ENCODE measurements at places on chromosomes 11 and 22.

DNA sequence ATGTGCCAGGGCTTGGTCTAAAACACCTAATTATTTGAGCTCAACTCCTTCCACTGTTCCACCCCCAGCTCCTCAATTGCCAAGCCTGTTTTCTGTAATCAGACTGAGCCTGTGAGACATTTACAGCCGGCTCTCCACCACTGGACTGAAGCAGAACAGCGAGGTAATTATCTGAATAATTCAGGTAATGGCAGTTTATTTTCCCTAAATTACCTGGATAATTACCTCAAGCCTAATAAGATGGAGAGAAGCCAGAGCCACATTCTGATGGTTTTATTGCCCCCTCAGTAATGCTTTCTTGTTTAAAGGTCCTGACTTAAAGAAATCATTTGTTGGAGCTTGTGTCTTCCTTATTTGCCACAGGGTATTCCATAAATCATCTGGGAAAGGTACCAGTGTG, 64.2 kb downstream of the FZD4 start:
- DNase-seq = no peak

GRCh38 chr22:17472932-17473331, 90.4 kb upstream of the SLC25A18 start:
- no peak for DNase-seq

DNA sequence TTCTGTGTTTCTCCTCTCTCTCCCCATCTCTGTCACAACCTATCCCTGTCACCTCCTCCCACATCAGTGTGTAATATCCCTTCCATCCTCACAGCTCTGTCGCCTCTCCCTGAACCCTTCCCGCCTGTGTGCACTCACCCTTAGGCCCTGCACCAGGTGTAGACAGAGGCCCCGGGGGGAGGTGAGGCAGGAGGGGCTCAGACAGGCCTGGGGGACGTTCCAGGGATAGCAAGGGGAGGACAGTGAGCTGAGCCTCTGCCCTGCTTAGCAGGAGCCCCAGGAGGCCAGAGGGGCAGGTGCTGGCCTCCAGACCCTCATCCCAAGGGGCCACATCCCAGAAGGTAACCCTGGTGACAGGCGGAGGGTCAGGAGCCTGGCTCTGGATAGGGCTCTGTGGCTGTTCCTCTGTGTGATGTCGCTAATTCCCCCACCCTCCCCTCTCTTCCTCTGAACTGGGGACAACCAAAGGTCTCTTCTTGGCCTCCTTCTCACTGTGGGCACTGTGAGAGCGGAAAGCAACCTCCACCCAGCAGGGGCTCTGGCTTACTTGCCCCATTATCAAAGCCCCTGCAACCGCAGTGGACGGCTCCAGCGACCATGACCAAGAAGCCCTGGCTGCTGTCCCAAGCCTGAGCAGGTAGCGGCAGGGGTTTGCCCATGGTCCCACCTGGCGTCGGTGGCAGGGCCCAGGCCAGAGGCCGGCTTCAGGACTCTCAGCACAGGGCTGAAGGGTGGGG, 35.7 kb downstream of the KCNJ4 start:
- DNase-seq = no peak

- no peak for DNase-seq
These were observed 43.1 kb downstream of the CACNG2 start for GRCh38 chr22:36660510-36660840.

- peak; percentile 49 for DNase-seq
These were observed 52.5 kb downstream of the TPCN2 start for GRCh38 chr11:69101115-69101791.

- DNase-seq = no peak
These were observed 46.3 kb downstream of the PGR start for GRCh38 chr11:101083335-101083734.

- no peak for DNase-seq
These were observed 10.6 kb downstream of the WNT7B start for GRCh38 chr22:45966320-45966894.

DNA sequence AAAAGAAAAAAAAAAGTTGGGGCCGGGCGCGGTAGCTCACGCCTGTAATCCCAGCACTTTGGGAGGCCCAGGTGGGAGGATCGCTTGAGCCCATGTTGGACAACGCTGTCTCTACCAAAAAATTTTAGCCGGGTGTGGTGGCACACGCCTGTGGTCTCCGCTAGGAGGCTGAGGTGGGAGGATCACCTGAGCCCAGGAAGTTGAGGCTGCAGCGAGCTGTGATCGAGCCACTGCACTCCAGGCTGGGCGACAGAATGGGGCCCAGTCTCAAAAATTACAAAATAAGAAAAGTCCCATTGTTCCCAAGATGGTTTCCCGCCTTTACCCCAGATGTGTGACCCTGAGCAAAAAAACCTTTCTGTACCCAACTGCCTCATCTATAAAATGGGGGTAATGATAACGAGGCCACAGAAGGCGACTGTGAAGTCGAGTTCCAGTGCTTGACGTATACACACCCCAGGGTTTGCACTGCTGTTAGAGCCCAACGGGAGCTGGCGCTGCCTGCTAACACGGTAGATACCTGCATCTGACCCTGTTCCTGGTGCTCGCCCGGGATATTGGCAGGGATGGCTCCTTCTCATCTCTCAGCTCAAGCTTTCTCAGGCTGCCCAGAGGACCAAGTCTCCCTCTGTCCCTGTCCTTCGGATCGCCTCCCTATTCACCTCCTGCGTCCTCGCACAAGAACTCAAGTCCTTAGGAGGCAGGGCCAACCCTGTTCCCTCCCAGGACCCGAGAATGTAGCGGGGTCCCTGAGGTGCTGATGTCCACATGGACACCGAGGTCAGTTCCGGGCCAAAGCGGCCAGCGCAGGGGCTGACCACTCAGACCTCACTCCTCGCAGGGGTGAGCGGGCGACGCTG, 1.1 kb upstream of the RPLP2 start:
- no peak for DNase-seq

GRCh38 chr11:17734986-17735817, 621 bp downstream of the KCNC1 start:
- no peak for DNase-seq

DNA sequence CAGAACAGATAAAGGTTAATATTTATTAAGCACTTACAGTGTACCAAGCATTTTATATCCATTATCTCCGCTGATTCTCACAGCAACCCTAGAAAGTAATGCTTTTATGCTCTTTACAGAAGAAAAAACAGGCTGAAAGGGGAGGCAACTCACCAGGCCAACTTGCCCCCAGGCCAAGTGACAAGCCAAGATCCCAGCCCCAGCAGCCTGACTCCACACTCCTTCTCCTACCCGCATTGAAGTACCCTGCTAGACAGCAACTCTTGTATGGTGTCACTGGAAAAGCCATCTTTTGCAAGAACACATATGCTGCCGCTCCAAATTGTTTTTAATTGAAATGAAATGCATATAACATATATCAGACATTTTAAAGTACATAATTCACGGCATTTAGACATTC, 25.6 kb downstream of the SMCO4 start:
- DNase-seq = no peak

GRCh38 chr11:131889146-131889577, 518.7 kb downstream of the NTM start:
- no peak for DNase-seq

GRCh38 chr11:61162092-61162941, 1.1 kb upstream of the VPS37C start:
- DNase-seq = no peak

DNA sequence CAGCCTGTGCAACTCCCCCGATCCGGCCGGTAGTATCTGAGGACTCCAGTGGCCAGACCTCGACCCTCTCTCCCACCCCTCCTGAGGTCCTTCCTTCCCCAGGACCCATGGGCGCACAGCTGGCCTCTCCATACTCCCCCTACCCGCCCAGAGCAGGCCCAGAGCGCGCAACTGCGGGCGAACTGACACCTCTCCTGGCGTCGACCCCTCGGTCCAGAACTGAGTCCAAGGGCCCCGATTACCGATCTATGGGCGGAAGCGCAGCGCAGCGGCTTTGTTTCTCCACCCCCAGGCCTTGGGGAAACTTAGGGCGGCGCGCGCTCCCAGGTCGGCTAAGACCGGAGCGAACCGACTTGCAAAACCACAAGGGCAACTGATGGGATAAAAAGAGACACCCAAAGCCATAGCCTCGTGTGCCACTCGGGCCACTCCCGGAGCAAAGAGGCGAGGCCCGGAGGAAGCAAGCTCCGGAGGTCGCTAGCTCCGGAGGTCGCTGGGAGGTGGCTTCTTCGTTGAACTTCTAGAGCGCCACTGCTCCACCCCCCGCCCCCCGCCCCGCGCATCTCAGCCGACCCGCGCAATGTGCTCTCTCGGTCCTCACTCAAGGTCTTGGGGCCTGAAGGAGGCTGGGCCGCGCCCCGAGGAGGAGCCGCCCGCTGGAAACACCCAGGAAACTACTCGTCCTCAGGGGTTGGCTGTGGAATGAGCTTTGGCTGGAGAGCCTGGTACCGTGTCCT, 9.8 kb upstream of the ALX4 start:
- DNase-seq = no peak

- no peak for DNase-seq
These were observed 230.0 kb downstream of the SOX6 start for GRCh38 chr11:16126362-16126761.

DNA sequence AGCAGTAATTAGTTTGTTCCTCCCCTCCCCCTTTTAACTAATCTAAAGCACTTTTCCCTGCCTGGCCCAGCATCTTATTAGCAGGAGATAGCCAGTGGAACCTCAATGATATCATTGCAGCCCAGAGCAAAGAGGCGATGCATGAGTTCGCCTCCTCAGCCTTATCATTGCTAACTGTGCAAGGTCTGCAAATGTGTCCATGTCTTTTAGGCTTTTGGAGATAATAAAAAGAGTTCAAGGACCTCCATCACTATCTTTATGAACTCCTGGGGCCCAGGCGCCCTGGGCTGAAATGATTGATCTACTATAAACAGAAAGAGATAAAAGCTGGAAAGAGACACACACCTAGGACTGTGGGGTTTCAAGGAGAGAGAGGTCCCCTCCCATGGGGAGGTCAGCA, 124.2 kb upstream of the TBCEL start:
- no peak for DNase-seq

GRCh38 chr11:17743808-17744119, 9.2 kb downstream of the KCNC1 start:
- no peak for DNase-seq

DNA sequence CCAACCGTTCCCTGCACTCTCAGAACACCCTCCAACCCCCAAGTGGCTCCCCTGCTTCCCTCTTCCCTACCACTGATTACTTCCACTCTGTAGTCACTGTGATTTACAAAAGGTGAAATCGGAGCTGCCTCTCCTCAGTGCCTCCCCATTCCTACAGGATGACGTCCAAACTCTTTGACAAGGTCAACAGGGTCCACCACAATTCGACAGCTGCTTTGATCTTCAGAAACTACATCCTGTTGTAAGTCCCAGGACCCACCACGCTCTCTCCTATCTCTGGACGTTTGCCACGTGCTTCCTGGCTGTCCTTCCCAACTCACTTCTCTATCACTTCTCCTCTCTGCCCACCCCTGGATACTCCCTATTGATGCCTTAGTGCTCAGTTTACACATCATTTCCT, 85.0 kb upstream of the EIF3D start:
- DNase-seq = no peak

DNA sequence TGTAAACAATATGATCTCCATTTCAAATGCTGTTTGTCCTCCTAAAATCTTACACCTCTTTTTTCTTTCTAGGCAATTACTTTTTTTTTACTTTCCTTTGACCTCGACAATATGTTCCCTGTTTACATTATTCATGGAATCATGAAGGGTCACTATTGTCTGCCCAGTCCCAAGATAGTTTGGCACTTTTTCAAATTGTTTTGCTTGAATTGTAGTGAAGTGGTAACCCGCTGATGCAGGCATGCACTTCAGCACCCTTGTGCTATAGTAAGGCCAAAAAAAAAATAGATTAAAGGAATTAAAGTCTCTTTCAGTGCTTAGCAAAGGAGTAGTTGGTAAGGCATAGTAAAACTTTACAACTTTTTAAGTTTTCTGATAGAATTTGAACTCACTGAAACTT, 90.9 kb downstream of the PAX6 start:
- no peak for DNase-seq

DNA sequence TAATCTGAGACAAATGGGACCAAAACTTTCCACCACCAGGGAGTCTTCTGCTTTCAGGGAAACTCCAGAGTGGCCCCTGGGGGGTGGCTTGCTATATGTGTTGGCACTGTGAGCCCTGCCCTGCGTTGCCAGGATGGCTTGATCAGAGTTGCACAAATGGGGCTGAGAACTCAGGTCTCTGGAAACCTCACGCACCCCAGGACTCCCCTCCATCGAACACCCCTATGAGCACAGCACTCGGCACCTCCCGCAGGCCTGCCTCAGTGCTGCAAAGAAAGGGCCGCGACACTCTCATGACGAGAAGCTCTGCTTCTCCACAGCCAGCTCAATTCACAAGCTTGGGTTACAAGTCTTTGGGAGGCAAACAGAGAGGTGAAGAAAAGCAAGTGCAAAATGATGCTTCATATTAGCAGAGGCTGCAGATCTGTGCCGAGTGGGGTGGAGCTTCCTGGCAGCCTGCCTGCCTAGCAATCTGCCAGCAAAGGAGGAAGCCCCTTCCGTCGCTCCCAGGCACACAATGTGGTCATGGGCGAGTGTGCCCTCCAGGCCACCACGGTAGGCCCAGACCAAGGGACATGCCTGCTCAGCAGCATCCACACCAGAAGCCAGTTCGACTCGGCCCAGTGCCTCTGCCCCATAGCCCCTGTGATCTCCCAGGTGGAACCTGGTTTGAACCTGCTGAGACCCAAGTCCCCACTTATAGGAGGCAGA, 55.7 kb downstream of the MYH9 start:
- DNase-seq = no peak

GRCh38 chr11:102630598-102631448, 5.7 kb upstream of the MMP20 start:
- DNase-seq = no peak
